Activated T-helper 17 cell treated with anti-CD3 and anti-CD28 coated beads, Interleukin-2, amount 50 U/mL, for 72 hours (primary cell): ENCODE measurements at places on chromosomes 2 and 18. TPM values are rescaled to one million over a fixed set of nuclear protein-coding genes. Genes with fewer than 3 reads are reported as not detected.

DNA sequence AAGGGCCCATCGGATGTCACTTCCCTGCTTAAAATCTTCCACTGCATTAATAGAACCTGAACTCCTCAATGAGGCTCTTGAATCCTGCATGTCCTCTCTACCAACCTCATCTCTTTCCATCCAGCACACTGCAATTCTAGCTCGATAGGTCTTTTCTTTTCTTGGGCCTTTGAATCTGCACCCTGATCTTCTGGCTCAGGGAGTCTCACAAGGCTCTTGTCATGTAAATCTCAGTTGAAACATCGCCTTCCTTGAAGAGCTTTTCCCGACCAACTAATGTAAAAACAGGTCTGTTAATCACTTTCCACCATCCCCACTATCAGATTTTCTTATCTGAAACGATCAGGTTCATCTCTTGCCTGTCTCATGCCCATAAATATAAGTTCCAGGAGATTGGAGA lies 120.5 kb downstream of the MYO5B start:
- no peak for ATAC-seq

DNA sequence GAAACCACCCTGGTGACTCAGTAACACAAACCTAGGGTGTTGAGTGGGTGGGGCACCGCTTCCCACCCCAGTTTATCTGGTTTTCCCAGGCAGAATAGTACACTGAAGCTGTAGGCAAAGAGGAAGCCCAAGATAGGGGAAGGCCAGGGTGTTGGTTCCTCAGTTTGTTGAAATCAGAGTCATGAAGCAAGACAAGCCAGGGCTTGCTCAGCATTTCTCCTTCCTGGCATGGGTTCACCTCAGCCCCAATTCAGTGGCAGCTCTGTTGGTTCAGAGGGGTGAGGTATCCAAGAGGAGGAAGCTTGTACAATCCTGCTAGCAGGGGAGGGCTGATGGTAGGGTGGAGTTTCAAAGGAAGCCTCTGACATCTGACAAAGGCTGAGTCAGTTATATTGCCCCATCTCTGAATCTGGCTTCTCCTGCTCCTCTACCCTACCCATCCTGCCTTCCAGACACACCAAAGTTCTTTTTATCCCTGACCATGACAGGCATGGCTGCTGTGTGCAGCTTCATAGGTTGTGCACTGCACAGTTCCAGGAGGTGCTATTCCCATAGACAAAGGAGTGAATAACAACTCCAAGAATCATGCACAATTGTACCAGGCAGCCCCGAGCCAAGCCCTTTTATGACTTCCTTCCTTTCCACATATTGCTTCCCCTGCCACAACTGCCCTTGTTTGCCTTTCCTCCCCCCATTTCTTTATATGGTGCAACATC lies 24.9 kb upstream of the RAB10 start:
- peak; percentile 18 for ATAC-seq

GRCh38 chr2:43605079-43605655 lies 9.3 kb upstream of the THADA start:
- peak; percentile 79 for ATAC-seq

GRCh38 chr2:65364986-65365733 lies 67.2 kb downstream of the SPRED2 start:
- no peak for ATAC-seq

GRCh38 chr18:37958499-37958898 lies 392.9 kb upstream of the CELF4 start:
- ATAC-seq = no peak

GRCh38 chr2:100529900-100530299 lies 32.9 kb upstream of the PDCL3 start:
- peak; percentile 67 for ATAC-seq

DNA sequence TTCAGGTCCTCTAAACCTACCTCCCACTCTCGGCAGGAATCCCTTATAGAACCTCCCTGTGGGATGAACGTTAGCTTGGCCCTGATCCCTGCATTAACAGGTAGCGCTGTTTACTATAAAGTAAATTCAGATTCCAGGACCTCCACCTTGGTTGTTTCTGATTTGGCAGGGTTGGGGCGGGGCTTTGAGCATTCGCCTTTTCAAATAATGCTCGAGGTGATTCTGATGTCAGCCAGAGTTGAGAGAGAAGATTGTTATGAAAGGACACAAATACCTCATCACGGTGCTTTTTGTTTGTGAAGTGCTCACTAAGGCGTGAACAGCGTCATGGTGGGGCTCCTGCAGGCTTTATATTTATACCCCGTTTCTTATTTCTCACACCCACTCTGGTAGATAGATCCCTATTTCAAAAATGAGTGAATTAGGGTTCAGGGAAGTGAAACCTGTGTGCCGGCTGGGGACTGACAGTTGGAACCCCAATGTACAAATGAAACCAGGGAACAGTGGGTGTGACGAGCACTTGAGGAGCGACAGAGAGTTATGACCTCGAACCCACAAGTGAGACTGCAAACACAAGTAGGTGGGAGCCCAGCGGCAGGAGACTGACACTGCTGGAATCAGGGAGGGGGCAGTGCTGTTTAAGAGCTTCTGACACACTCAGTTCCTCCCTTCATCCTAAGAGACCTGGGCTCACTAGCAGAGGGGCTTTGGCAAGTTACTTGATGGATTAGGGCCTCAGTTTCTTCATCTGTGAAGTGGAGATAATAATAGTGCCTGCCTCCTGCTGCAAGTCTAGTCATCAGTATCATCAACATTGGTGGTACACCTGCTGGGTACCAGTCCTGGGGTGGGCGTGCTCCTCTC lies 14.2 kb upstream of the CXCR4 start:
- ATAC-seq = peak; percentile 59

GRCh38 chr2:20513946-20514345 lies 67.1 kb downstream of the RHOB start:
- no peak for ATAC-seq

- ATAC-seq = no peak
Observed at GRCh38 chr2:213627835-213628460, 343.7 kb downstream of the SPAG16 start.

DNA sequence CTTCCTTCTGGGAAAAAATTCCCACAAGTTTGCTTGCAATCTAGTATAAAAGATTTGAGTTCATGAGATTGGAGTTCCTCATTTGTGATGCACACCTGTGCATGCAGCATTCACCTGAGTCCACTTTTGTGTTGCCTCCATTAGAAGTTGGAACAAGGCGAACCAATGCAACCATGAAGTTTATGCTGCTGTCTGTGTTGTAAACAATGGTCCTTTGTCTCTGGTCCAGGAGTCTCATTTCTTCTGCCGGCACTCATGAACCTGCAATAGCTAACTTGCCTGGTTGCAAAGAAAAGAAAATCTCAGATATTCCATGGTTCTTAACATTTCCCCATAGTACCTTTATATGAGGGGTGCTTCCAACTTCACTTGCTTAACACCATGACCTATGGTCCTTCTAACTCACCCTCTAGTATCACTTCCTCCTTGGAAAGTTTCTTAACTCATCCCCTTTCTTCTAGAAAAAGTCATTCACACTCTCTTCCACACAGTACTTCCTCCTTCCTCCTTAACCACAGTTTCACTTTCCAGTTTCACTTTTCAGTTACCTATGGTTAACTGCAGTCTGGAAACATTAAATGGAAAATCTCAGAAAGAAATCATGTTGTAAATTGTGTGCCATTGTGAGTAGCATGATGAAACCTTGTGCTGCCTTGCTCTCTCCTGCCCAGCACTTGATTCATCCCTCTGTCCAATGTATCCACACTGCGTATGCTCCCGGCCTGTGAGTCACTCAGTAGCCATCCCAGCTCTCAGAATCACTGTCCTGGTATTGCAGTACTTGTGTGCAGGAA lies 128.8 kb upstream of the TRIB2 start:
- peak; percentile 65 for ATAC-seq

DNA sequence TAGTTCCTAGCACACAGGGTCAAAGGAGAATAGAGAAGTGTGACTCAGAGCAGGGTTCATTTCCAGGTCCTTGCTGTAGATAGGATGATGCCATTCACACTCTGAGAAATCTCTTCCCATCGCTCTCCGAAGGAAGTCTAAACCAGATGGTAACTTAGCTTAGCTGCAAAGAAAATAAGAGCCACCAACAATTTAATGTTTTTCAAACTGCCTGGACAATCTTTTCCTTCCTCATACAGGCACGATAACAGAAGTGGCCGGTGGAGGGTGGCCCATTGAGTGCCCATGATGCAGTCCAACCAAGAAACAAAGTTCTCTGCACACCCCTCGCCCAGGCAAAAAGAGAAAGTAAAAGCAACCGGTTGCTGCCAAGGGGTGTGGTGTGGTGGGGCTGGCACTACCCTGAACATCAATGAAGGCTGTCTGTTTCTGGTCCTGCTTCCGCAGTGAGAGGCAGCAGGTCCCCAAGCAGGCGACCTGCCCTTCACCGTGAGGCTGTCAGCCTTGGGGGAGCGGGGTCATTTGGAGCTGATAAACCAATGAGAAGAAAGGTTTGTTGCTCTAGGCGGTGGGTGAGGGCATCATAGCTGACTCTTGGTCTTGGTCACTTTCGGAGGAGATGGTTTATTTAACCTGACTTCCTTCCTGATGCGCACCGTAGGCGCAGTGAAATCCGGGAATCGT lies 105.6 kb upstream of the CD302 start:
- peak; percentile 61 for ATAC-seq

DNA sequence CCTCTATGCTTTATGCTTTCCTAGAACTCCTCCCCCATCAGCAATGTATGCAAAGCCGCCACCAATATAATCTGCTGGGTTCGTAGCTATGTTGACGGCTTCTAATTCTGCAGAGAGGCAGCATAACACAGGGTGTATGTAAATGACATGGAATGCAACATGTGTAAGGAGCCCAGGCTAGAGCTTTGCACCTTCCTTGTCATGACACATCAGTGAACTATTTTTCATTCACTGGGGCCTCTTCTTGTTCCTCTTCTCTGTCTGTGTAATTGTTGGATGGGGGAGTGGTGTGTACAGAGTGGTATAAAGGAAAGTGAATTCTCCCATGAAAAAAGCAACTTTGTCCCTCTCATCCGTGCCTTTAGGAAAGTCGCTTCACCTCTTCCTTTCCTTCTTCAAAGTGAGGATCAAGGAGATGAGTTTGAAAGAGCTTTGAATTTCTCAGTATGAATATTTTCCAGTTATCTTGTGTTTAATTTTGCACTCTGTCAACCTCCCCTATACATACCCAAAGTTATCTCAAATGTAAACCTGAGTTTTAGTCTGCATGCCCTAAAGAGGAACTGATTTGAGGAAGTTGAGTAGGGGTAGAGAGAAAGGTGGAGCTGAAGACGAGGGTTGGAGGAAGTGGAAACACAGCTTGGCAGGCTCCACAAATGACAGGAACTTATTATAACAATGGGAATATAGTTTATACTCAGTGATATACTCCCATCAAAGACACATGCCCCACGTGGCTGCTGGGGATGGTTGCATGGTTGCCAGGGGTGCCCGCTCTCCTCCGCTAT lies 74.9 kb upstream of the ARL4C start:
- no peak for ATAC-seq

DNA sequence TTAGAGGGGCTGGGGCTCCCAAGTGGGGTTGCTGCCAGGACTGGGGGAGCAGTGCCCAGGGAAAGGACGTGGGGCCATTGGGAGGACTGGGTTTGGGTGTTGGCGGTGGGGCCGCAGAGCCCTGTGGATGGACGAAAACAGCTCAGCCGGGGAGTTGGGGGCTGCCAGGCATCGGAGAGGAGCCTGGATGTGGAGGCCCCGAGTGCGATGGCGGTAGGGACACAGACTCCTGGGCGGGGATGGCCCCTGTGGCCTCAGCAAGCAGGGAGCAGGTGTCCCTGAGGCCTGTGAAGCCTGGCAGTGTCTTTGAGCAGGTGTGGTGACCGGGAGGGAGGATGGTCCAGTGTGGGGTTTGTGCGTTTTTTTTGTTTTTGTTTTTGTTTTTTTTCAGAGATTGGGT lies 13.3 kb downstream of the CTDP1 start:
- no peak for ATAC-seq

GRCh38 chr2:62870966-62871365 lies 165.5 kb downstream of the EHBP1 start:
- no peak for ATAC-seq

DNA sequence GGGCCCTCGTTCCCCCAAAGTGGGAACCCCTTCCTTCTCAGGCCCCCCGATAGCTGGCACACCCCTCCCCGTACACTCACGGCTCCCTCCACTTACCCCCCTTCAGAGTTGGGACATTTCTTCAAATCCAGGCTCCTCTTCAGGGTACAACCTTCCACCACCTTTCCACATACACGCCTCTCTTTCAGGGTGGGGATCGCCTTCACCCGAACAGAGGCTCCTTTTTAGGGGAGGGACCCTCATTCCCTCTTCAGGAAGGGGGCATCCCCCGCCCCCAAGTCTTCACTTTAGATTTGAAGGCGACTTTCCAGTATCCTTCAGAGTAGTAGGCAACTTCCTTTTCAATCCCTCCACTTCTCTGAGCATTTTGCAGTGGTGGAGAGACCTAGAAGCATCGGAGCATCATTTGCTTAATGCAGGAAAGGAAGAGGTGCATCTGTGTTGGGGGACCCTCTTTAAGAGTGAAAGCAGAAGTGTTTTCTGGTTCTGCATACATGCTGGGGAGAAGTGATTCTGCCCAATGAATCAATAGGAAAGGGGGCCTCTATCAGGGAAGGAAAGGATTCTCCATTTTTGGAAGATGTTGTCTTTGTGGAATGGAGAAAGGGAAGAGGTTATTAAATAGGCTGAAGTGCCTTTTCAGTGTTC lies 845 bp downstream of the EML4 start:
- ATAC-seq = peak; percentile 24

DNA sequence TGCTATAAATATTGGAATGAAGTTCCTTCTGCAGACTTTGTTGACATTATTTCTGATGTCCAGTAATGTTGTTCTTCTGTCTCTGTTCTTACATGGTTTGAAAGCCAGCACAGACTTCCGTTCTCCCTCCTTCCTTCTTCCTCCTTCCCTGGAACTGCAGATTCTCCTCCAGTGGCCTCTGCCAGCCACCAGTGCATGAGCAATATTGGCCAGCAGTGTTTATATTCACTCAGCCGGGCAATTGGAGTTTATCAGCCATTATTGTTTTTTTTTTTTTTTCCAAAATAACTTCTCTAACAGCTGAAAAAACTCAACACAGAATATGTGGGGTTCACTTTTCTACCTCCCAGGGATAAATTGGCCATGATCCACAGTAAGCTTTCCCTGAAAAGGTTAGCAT lies 86.8 kb downstream of the ADCYAP1 start:
- ATAC-seq = no peak

DNA sequence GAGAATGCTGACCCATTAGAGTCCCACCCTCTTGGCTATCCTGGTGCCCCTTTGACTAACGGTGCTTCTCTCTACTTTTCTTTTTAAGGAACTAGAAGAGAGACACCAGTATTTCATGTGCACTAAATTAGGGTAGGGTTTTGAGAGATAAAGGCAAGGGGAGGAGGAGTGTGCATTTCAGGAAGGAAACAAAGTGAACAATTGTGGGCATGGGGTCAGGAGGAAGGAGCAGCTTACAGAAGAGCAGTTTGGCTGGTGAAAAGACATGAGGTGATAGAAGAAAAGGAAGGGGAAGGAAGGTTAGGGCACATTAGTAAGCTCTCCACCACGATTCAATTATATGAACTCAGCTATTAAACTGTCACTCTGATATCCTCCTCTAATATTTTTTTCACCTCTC lies 105.8 kb upstream of the CTAGE1 start:
- ATAC-seq = no peak

- ATAC-seq = no peak
Observed at GRCh38 chr2:49294225-49294624, 139.9 kb upstream of the FSHR start.

Gene TDRD15
- total RNA-seq = not detected

Gene NCKAP5
- not detected for total RNA-seq

Gene MC4R
- not detected for total RNA-seq

Gene LCT
- 1.0 TPM for total RNA-seq
